CD8-positive, alpha-beta T cell (primary cell): ENCODE measurements at places on chromosomes 16 and 17. TPM values are rescaled to one million over a fixed set of nuclear protein-coding genes. Genes with fewer than 3 reads are reported as not detected.

LRRC36 gene
- not detected for total RNA-seq

DNA sequence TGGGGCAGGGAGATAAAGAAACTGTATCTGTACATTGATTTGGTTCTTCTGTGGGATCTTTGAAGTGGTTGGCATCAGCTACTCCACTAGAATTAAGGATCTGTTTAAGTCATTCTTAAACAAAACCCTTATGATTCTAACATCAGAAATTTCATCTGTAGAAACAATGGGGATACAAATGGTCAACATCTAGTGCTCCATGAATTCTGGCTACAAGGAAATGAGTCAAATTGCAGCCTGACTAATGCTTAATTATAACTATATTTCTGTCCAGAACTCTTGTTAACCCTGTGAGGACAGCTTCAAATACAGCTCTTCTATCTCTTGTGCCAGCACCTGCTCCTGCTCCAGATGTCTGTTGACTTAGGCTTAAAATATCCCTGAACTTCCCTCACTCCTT is 13.9 kb upstream of the GINS3 start:
- DNase-seq, result no peak

DLX3 gene
- total RNA-seq, result not detected

OR4D1 gene
- 0.61 TPM for total RNA-seq

NPB gene
- 0.38 TPM for total RNA-seq

DNA sequence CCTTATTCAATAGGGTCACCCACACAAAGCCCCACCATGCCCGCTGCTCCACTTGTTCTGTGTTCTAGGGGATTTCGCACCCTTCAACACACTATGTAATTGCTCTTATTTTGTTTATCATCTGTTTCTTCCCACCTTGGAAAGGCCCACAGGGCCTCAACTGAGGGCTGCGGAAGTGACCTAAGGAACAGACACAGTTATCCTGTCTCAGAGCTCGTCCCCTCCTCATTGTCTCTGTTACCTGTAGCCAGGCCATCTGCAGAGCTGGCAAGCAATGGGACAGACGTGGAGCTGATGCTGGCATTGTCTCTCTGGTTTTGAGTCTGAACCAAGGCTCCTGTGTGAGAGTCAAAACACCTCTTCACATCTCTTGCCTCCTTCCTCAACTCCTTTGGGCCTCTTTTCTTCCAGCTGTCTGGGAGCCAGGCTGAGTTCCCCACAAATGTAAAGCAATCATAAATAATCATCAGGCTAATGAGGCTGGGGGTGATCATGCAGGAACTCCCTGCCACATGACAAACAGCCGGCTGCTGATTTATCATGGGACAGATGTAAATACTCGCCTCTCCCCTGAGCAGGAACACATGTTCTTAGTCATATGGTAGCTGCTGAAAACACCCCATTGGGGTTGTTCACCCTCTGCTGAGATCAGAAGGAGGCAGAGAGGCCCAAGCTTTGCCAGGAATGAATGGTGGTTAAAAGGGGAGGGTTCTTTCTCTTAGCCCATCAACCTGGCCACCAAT is 71.9 kb downstream of the AXIN2 start:
- no peak for DNase-seq

DNA sequence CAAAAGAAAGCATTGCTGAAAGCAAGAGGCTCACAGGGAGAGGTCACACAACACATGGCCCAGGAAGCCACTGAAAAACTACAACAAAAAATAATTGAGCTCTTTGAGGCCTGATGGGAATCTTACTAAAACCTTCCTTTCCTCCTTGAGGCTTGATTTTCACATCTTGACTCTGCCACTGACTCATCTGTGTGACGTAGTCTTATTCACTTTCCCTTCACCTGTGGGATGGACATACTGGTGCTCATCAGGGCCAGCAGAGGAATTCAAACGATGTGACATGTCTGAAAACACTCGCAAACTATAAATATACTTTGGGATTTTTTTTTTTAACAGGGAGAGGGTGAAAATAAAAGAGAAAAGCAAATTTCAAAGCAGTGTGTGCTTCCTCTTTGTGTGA is 78.3 kb upstream of the ASIC2 start:
- DNase-seq, result no peak

GRCh38 chr16:85627089-85627488 is 14.0 kb downstream of the GSE1 start:
- no peak for DNase-seq

GRCh38 chr17:17237026-17237799 is at the start of gene FLCN:
Gene FLCN, minus strand, starts transcription at chr17:17237168. Its CDS starts 9,031 bp downstream, at chr17:17228137.
- DNase-seq, result peak; percentile 76

DNA sequence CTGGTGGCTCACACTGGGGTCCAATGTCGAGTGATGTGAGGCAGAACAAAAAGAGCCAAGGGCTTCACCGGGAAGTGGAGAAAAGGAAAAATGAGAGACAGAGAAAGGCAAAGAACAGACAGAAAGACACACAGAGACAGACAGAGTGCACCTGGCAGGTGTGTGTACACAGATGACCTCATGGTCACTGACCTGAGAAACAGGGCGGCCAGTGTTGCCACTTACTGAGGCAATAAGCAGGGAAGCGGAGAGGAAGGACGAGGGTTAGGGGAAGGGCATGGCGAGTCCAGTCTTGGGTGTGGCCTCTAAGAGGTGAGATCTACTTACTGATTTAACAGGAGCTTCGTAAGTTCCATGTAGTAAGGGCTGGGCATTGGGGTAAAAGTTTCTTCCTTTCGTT is 7.5 kb downstream of the GINS2 start:
- no peak for DNase-seq

NTN1 gene
- total RNA-seq, result 0.08 TPM

GRCh38 chr17:48441231-48441711 is 11.3 kb upstream of the SKAP1 start:
- DNase-seq, result peak; percentile 92

DNA sequence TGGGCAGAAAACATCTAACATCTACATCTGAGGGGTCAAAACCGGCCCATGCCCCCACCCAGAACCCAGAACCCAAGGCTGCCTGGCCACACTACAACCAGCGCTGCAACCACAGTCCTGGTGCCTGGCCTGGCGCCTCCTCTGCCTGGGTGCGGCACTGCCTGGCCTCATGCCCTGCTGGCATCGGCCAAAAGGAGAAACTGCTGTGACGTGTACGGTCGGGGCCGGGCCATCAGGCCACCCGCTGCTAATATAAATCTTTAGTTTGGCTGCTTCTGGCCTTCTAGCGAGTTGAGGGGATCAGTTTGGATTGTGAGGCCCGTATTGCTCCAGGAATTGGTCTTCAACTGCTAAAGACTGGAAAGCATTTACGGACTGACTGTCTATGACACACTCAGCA is 22.8 kb downstream of the TMEM204 start:
- DNase-seq, result no peak

- DNase-seq, result no peak
These were observed 1.6 kb upstream of the HOXB7 start for GRCh38 chr17:48612456-48612853.

GRCh38 chr16:27214084-27214961 is 11.0 kb downstream of the KDM8 start:
- no peak for DNase-seq

GRCh38 chr17:73644145-73645049 is at the start of gene SDK2:
Gene SDK2, minus strand, starts transcription at chr17:73644445. Its CDS starts 357 bp downstream, at chr17:73644088.
- DNase-seq, result no peak

- DNase-seq, result no peak
These were observed 190.1 kb downstream of the C16orf78 start for GRCh38 chr16:49563666-49564065.

DNA sequence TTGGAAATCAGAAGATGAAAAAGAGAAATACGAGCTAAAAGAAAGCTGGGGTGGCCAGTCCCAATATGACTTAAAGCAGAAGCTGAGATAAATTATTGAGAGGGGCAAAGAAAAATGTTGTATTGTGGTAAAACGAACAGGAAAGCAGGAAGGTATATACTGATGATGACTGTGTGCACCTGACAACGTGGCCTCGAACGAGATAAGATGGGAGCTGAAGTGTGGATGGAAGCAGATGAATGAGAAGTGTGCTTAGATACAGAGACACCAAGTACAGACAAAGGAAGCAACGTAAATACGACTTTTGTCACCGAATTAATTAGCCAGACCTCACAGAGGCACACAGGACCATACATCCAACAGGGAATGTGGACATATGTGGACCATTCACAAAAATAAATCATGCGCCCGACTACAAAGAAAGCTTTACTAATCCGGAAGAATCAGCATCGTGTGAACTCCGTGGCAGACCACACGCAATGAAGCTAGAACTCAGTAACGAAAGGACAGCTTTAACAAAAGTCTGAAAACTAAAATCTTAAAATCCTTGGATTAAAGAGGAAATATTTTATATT is 218.7 kb downstream of the RPTOR start:
- no peak for DNase-seq

GRCh38 chr16:1290860-1291575 is 18.4 kb upstream of the UBE2I start:
- no peak for DNase-seq

DNA sequence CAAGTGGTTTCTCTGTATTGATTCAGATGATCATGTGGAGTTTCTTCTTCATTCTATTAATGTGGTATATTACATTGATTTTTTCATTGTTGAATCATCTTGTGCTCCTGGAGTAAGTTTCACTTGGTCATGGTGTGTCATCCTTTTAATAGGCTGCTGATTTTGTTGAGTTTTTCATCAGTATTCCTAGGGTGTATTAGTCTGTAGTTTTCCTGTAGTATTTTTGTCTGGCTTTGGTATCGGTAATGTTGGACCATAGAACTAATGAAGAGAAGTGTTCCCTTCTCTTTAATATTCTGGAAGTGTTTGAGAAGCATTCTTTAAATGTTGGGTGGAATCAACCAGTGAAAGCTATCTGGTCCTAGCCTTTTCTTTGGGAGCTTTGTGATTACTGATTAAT is 99.0 kb downstream of the OMG start:
- no peak for DNase-seq

DNA sequence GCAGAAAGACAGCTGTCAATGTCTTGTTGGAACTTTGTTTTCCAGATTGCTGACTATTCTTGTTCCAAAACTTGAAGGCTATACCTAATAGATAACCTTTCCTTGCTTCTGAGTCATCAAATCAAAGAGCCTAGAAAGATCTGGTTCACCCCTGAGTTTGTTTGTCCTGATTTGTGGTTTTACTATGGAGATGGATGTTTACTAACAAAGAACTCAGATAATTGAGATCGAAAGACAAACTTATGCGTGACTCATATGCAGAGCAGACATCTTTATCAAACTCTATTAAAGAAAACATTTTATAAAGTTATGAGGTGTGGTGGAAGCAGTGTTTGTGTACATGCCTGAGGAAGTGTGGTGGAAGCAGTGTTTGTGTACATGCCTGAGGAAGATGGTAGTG is 311.1 kb upstream of the TBX2 start:
- no peak for DNase-seq

- no peak for DNase-seq
These were observed 112.9 kb downstream of the SEC14L1 start for GRCh38 chr17:77253611-77254051.

- no peak for DNase-seq
These were observed 1.3 kb downstream of the CLEC10A start for GRCh38 chr17:7078711-7079110.

DNA sequence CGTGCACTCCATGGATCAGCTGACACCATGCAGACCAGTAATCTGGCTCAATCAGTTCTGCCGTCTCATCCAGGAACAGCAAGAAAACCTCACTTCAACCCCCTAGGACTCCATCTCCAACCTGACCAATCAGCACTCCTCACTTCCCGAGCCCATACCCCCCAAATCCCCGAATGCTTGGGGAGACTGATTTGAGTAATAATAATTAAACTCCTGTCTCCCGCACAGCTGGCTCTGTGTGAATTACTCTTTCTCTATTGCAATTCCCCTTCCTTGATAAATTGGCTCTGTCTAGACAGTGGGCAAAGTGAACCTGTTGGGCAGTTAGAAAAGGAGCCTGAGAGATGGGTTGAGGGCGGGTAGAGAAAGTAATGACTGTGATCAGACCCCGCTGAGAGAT is 320.0 kb downstream of the HAPSTR1 start:
- DNase-seq, result no peak

DNA sequence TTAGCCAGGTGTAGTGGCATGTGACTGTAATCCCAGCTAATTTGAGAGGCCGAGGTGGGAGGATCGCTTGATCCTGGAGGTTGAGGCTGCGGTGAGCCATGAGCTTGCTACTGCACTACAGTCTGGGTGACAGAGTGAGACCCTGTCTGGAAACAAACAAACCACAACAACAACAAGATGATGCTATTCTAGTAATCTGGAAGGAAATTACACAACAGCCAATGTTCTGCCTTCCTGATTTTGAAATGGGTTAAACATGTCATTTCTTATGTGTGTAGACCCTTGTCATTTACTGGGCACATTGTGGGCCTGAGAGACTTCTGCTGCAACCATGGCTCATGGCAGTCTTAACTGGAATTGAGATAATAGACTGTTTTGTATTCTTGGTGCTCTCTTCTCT is 5.9 kb downstream of the COQ7 start:
- DNase-seq, result no peak

NUPR1 gene
- total RNA-seq, result not detected

TEX14 gene
- total RNA-seq, result 1.3 TPM

DNA sequence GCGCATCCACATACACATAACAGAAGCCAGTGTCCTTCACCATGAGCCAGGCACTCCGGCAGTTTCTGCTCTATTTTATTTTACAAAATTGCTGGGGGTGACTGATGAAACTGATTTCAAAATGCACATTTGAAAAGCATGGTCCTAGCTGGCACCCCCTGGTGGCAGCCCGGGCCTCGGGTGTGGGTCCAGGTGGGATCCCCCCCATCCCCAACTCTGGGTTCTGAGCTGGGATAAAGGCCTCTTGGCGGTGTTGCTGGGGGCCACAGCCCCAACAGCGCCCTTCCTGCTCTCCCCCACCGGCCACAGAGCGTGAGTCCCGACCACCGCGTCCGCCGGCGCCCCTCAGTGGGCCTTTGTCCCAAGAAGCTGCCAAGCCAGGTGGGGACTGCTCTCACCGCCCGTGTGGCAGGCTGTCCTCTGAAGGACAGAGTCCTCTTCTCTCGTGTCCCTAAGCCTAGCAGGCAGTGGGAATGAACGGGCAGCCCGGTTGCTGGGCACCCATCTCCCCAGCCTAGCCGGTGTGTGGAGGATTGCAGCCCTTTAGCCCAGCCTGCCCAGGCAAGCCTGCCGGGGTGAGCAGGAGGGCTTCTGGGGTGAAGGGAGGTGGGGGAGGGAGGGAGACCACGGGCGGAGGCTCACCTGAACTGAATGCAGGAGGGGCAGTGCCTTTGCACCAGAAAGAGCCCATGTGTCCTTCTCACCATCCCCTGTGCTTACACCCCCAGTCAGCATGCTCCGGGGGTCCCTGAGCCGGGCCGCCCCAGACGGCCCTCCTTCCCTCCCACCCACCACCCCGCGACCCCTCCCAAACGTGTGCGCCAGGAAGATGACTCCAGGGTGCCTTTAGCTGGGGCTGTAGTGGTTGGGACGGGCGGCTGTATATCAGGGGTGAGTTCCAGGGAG is 898 bp downstream of the SNAI3 start:
- DNase-seq, result no peak

PTX4 gene
- total RNA-seq, result not detected

ABR gene
- 48.7 TPM for total RNA-seq

MARVELD3 gene
- not detected for total RNA-seq

CEP112 gene
- total RNA-seq, result 0.28 TPM
